ENCODE measurements at places on chromosomes 4 and X.

DNA sequence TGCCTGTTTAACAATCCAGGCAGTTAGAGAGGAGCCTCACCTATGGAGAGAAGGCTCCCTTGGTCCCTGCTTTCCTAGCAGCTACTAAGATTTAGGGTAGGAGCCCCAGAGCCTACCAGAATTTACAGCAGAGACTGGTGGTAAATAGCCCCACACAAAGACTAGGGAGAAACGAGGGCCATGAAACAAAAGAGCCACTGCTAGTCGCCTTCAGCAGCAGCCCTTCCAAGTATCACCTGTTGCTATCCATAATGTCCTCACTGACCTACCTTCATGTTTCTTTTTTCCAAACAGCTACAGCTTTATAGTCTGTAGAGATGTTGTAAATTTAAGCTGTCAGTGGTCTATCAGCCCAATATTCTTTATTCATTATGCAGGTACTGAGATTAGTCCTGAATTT lies 25.3 kb downstream of the ARHGEF6 start:
- no peak for DNase-seq

DNA sequence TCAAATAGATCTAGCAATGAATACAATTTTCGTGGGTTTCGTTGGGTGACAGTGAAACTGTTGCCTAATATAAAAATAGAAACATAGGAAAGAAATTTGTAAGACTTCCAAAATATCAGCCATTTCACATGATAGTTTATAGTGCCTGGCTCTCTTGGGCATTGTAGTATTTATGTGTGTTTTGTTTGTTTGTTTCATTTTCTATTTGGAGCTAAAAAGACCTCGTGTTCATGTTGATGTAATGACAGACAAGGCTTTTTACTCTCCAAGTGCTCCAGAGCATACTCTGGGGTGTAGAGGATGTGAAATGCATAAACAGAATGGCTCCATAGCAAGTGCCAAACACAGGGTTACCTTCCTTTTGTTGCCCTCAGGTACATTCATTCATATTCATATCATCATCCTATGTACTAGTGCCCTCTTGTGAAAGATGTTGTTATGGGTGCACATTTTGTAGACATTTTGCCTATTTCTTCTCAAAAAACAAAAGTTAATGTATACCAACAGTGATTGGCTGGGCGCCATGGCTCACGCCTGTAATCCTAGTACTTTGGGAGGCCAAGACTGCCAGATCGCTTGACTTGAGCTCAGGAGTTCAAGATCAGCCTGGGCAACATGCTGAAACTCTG lies 100.7 kb upstream of the AMOT start:
- no peak for DNase-seq

GRCh38 chr4:151475035-151475714 lies 66.2 kb downstream of the FHIP1A start:
- peak; percentile 30 for DNase-seq

- DNase-seq: peak; percentile 86
These were observed 844.2 kb downstream of the RAPGEF2 start for GRCh38 chr4:159946983-159947615.

GRCh38 chr4:90209922-90210321 lies 82.7 kb downstream of the CCSER1 start:
- no peak for DNase-seq

DNA sequence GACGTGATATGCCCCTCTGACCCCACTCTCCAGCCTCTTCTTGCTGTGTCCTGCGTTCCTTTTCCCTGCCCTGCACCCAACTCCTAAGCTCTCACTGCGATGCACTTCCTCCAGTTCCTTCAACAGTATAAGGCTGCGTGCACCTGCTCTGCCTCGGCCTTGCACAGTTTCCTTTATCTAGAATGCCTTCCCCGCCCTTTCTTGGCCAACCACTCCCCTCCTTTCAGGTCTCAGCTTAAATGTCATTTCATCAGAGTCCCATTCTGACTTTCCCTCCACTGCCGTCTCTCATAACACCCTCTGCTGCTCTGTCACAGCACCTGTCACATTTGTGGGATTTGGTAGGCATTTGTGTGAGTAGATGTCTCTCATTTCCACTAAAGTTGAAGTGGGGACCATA lies 58.4 kb upstream of the NEIL3 start:
- no peak for DNase-seq

DNA sequence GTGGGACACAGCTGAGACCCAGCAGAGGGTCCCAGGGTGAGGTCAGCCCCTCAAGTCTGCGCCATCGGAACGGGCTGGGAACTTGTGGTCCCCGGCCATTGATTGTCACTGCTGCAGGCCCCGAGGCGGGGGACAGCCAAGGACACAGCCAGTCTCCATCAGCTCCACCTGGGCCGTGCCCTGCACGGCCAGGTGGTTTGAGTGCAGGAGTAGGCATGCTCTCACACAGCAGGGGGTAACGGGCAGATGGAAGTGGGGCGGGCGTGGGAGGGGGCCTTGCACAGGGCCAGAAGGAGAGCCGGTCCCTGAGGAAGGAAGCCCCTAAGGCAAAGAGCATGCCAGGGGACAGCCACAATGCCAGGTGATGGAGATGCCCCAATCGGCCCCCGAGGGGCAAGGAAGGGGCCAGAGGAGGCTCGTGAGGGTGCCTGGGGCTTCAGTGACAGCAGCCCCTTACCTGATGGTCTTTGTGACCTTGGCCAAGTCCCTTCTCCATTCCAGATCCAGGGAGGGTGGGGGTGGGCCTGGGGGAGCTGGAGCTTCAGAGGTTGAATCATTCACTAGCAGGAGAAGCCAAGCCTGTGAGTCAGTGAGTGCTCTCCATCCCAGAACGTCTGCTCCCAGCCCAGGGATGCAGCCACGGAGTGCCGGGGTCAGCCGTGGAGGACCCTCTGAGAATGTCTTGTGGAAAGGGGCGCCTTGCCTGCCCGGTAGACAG lies 2.3 kb downstream of the ATP2B3 start:
- DNase-seq: no peak

DNA sequence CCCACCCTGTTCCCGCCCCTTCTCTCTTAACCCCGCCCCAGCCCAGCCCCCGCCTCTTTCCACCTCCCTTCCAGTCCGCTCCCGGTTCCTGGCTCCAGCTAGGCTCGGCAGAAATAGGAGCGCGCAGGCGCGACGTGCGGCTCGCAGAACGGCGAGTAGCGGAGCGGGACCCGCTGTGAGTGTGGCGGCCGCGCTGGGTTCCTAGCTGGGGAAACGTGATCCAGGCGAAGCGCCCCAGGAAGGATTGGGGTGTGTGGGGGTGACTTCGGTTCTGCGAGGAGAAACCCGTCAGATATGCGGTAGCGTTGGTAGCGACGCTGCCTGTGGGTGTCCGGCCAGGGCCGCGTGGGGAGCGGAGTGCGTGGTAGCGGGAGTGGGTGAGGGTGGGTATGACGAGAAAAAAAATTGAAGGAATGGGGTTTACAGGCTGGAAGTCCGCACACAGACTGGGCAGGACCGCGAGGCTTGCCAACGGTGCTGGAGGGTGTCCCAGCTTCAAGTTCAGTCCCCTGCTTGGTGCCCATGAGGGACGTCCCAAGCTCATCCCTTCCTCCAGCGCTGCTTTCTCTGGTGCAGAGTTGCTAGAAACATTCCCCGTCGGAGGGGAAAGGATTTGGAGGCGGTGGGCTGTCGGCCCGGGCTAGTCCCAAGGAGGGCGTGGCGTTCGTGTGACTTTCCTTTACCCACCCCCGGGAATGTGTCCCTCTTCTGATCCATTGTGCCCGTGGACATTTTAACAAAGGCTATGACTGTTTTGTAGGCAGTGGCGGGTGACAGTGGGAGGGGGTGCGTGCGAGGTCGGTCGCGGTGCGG lies at the start of gene PRRG1:
PRRG1 (plus strand) TSS at position 144 of the 813 bp plus-strand sequence. CDS start 56,886 bp downstream, outside the sequence.
- peak; percentile 89 for DNase-seq

DNA sequence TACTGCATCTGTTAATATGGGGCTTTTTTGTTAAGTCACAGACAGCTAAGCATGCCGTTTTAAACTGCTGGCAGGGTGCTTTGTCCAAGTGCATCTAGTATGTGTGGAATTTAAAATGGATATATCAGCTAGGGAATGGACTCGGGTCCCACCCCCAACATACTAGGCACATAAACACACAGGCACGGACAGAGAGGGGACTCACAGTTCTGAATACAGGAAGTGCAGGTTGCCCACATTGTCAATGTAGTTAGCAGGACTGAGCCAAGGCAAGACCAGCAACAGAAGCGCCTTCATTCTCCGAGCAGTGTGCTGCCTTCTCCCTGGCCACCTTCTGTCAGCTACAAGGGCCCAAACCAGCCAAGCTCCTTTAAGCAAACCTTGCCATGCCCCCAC lies 33.6 kb downstream of the LNX1 start:
- no peak for DNase-seq

DNA sequence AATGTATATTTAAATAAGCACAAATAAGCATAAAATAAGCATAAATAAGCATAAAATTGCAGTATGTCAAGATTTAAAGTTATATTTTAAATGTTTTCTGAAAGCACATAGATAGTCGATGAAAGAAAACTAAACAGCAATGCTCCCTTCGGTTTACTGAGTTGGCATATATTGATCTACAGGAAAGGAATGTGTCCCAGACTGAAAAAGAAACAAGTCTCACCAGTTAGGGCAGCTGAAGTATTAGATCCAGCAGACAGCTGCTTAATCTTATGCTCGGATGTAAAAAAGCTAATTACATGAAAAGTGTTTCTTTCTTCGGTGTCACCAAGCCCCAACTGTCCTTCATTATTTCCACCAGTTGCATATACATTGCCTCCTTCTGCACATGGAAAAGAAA lies 8.7 kb downstream of the RPGR start:
- no peak for DNase-seq

GRCh38 chr4:73606465-73606974 lies 13.7 kb downstream of the RASSF6 start:
- no peak for DNase-seq

DNA sequence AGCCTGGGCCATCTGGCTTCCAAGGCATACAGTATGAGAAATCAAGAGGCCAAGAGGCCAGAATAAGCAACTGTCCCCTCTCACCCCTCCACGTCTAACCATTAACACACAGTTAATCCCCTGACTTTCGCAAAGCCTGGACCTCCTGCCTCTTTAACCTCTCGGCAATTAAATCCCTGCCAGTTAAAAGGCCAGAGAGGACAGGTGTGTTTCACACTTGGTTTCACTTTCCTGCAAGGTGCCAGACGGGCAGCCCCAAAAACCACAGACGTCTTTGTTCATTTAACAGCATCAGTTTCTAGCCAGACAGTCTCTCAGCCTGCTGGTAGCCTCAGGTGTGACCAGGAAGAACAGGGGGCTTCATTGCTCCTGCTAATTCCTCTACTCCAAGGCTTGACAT lies 91.1 kb upstream of the KIT start:
- DNase-seq: no peak

DNA sequence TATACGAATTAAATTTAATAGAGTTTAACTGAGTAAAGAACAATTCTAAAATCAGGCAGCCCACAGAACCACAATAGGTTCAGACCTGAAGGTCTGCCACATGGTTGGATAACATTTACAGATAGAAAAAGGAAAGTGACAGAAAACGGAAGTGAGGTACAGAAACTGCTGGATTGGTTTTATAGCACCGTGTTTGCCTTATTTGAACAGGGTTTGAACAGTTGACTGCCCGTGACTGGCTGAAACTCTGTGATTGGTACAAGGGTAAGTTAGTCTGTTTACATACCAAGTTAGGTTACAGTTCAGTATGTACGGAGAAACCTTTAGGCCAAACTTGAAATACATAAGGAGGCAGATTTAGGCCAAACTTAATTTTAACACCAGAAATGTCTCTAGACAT lies 64.1 kb upstream of the ATXN3L start:
- no peak for DNase-seq

DNA sequence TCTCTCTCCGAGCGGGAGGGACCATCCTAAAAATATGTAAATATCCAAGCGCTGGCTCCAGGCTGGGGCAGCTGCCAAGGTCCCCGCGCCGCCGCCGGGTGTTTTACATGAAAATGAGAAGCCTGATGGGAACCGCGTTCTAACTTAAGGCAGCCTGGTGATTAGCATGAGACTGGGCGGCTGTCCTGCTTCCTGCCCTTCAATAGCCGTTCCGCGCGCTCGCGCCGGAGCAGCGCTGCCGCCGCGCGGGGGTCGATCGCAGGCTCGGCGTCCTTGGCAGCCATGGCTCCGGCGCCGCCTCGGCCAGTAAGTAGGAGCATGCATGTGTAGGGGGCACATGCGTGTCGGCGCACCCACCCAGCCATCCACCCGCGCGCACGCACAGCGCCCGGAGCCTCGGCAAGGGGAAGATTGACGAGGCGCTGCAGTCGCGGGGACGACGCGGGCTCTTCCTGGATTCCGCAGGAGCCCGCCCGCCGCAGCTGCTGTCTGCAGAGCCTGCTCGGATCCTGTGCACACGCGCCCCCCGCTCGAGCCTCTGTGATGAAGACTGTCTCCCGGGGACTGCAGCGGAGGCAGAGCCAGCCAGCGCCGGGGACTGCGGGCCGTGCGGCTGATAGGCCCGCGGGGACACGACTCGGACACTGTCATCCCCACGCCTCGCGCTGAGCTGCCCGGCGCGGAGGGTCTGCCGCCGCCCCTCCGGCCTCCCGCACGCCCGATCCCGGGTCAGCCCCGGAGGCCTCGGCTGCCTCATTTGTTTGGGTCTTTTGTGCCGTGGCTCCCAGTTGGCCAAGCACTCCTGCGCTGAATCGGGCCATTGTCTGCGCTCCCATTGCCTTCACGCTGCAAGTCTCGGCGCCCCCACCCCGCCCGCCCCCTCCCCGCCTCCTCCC lies 734 bp downstream of the STOX2 start:
- DNase-seq: peak; percentile 87

DNA sequence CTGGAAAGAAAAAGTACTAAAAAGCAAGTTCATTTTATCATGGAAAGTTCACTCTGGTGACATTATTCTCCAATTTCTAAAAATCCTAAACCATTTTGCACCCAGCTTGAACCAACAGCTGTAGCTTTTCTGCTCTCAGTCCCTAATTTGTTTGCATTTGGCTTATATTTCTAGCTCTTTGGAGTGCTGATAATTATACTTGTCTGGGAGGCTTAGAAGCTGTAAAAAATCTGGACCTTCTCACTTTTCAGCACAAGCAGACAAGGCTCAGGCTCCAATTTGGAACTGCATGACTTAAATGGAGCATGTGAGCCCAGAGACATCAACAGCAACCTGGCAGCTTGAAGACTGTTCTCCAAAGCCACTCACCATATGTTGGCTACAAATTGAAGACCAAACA lies 170.9 kb upstream of the PCDH18 start:
- no peak for DNase-seq

- DNase-seq: peak; percentile 90
These were observed 409.0 kb downstream of the BCOR start for GRCh38 chrX:39688576-39689375.

DNA sequence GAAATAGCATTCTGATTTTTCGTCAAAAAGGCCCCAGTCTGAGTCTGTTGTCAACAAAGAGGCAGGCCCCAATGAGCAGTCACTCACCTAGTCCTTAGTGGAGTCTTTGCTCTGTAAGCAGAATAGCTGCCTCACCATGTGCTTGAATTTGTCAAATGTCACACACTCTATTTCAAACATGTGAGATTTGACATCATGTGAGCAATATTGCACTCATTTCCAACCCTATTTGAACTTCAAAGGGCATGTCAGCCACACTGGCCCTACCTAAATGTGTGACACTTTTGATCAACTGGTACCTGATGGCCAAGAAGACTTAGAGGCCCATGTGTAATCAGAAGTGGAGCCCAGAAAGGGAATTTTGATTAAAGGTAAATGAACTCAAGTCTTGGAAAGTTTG lies 59.4 kb upstream of the PLAC1 start:
- DNase-seq: no peak

GRCh38 chr4:119480331-119480730 lies 148.3 kb downstream of the PDE5A start:
- DNase-seq: no peak

- peak; percentile 86 for DNase-seq
These were observed 426 bp upstream of the XIAP start for GRCh38 chrX:123859409-123859845.
